HT1080 (cell line): ENCODE measurements at places on chromosomes 6 and 20.

GRCh38 chr6:110475066-110475653, 1.3 kb downstream of the SLC22A16 start:
- DNase-seq, result no peak

GRCh38 chr20:5845681-5846615, 95.7 kb downstream of the SHLD1 start:
- no peak for DNase-seq

GRCh38 chr6:38182426-38182825, 362.9 kb downstream of the ZFAND3 start:
- no peak for DNase-seq

DNA sequence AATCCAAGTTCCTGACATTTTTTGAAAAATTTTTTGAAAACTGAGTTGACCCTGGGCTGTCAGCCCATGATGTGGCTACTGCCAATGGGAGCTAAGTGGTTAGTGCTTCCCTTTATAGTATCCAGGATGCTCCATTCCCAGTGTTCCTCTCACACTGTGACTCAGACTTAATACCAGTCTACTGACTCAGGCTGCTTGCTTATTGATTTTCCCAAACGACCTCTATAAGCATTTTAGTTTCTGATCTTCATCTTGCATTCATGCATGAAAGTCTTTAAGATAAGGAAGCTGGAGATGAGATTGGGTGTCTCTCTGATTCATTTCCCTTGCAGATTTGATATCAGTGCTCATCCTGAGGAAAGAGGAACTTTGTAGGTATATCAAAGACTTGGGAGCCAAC, 560.0 kb downstream of the TBC1D32 start:
- peak; percentile 79 for DNase-seq

- peak; percentile 75 for DNase-seq
These were observed 118.3 kb upstream of the SIRPA start for GRCh38 chr20:1776681-1777475.

GRCh38 chr6:148235446-148235845, 107.2 kb upstream of the SASH1 start:
- peak; percentile 20 for DNase-seq

DNA sequence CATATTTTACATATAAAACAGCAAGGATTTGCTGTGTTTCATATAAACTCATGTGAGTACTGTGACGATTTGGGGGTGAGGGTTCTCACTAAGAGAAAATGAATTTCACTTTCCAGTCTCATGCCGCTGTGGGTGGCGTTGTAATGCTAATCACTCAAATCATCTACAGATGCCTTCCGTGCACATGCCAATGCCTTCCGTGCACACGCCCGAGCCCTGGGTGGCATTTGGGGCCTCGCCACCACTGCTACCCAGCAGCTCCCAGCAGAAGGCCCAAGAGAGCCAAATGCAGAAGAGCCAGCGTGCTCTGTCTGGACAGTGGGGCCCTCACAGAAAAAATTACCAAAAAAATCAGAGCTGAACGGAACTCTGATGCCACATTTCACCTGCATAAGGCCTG, 53.7 kb downstream of the WDR27 start:
- no peak for DNase-seq

DNA sequence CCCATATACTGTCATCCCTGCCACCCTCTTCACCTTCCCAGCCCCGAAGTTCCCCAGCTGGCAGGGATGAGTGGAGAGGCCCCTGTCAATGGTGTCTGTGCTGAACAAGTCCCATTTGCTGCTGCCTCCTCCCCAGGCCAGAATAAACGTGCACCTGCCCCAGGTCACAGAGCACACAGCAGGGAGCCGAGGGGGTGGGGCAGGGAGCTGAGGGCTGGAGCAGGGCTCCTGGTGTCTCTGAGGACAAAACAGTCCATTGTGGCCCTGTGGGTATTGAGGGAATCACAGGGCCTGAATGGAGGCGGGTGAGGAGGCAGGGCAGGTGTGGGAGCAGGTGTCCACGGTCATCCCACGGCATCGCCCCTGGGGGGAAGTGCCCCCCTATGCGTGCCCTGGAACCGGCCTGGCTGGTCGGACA, 55.8 kb downstream of the SNAI1 start:
- DNase-seq, result no peak

- DNase-seq, result peak; percentile 97
These were observed 146.2 kb downstream of the COL21A1 start for GRCh38 chr6:56101141-56101553.

DNA sequence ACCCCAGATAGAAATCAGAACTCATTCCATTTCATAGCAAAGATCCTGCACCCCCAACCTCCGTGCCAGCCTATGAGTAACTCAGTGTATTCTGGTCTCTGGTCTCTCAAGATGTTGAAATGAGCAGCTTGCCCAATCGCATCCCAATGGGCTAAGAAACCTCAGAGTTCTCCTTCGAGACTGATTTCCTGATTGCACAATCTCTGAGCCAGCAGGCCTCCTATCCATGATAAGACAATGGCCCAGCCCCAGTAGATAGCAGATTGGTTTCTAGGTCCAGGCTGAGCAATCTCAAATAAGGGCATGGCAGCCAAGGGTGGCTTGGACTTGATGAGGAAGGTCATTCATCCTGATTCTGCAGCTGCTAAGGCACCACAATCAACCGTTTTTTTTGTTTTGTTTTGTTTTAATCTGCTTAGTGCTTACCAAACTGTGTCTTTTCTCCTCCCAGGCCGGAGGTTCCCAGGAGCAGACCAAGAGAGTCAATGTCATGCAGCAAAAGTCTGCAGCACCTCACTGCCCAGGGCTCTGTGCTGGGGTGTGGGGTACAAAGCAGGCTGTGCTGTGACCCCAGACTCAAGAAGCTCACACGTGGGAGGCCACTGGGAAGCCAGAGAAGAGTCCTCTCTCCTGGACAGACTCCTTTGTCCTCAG, 125.1 kb upstream of the NXT1 start:
- peak; percentile 75 for DNase-seq

DNA sequence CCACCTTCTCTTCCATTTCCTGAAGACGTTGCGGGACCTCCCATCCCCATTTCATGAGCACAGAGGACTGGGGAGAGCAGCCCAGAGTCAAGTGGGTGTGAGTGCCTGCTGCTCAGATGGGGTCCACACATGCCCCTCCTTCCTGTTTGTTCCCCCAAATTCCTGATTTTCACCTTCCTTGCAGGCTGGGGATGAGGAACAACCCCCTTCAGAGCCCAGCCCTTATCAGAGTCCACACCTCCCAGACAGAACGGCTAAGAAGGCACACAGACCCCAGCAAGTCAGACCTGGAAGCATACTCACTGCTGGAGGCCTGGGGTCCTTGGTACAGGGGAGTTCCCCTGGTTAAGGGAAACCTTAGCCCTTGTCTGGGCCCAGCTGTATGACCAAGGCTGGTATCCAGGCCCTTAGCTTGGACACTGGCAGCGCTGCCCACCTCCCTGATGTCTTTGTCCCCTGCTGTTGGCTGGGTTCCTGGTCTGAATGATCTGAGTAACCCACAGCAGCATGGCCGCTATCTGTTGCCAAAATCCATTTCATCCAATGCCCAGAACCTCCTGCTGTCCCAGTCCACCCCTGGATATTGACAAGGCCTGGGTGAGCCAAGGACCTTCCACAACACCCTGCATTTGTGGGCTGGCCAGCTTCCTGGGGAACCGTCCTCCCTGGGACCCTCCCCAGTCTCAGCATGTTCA, 230.9 kb downstream of the SYNDIG1 start:
- DNase-seq, result no peak

- no peak for DNase-seq
These were observed 1.1 kb upstream of the BEND3 start for GRCh38 chr6:107116328-107116892.

DNA sequence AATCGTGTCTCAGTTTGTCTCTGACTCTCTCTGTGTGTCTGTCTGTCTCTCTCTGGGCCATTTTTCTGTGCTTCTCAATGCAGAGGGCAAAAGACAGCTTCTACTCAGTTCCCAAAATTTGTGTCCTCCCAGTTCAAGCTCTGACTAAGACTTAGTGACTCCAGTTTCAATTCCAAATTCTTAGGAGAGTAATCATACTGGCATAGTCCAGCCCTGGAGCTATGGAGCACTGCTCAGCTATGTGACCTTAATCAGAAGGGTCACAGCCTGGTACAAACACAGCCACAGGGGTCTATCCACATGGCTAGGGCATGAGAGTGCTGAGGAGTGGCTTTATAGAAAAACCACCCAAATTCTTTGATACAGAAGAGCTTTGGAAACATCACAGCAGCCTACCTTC, 91.9 kb downstream of the FOXF2 start:
- DNase-seq, result peak; percentile 86

DNA sequence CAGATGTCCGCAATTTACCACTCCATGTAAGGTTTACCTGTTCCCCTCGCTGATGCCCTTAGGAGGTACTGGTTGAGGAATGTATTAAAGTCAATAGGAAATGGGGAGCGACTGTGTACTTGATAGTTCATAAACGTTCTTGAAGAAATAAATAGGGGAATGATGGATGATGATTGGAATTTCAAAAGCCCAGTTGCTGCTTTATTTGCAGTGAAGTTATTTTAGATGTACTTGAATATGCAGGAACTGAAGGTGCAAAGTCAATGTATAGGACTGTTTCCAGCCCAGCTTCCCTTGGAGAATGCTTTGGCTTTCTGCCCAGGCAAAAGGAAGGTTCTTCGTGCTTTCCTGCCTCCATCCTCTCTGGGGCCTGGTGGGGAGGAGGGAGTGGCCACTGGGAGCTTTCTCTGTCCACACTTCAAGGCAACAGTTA, 19.8 kb downstream of the ADGRF5 start:
- DNase-seq, result peak; percentile 7

- DNase-seq, result no peak
These were observed 3.6 kb downstream of the SERINC3 start for GRCh38 chr20:44518248-44518647.

- peak; percentile 88 for DNase-seq
These were observed 27.2 kb upstream of the POU5F1 start for GRCh38 chr6:31197559-31198305.

GRCh38 chr6:304833-305370, 12.6 kb downstream of the DUSP22 start:
- DNase-seq, result no peak

DNA sequence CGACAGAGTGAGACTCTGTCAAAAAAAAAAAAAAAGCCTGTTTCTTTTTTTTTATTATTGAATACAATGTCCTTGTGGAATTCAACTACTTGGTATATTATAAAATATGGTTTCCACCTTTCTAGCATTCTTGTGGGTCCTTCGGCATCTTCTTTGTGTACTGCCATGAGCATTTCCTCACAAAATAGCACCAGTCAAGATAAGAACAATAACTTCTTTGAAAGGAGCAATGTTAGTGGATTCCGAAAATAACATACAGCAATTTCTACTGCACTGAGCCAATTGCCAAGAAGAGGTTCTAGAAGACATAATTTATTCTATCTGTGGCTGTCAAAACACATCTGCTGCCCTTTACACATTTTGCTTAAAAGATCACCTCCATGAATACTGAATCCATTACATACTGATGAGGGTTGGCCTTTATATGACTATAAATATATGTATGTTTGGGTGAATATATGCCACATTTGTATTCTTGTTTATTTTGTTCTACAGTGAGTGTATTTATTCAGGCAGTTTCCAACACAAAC, 19.1 kb upstream of the SPTLC3 start:
- no peak for DNase-seq

GRCh38 chr6:12114055-12114503, 102.0 kb downstream of the HIVEP1 start:
- DNase-seq, result no peak

DNA sequence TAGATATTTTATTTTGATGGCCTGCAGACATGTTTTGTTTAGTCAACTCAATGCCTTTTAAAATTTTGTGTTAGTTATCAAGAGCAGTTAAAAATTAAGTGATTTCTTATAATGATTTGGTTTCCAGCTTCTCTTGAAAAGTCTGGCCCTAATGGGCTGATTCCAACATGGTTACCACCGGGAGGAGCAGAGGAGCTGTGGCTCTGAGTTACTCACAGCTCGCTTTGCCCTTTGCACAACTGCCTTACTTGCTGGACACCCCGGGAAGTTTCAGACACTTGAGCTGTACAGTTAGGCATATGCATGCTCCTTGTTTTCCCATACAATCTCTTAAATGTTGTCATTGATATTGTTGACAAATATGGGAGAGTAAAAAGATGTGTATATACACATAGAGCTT, 173.1 kb upstream of the MMS22L start:
- DNase-seq, result no peak

DNA sequence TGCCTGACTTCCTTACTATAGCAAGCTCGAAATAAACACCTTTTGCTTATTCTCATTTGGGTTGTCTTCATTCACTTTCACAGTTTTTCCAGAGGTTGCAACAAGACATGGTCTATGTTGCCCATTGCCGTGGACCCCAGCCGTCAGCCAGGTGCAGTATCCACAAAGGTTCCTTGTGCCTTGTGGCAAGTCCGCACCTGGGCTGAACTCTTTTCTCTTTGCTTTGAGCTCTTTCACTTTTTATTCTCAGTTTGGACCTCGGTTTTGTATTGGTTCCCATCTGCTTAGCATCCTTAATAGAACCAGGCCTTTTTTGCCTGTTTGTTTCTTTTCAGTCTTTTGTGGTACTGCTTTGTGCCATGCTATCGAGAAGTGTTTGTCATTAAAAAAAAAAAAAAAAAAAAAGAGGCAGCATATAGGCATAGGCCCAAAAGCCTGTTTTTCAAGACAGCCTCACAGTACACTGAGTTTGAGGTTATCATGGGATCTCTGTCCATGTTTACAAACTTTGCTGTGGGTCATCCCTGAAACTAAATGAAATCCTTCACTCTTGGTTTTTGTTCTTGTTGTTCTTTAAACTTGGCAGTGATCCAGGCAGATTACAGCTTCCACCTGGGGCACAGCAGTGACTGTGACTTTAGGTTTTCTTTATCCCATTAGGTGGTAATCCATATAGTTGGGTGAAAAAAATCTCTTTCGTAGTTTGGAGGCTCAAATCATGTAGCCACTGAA, 33.3 kb downstream of the GSTA3 start:
- DNase-seq, result no peak

DNA sequence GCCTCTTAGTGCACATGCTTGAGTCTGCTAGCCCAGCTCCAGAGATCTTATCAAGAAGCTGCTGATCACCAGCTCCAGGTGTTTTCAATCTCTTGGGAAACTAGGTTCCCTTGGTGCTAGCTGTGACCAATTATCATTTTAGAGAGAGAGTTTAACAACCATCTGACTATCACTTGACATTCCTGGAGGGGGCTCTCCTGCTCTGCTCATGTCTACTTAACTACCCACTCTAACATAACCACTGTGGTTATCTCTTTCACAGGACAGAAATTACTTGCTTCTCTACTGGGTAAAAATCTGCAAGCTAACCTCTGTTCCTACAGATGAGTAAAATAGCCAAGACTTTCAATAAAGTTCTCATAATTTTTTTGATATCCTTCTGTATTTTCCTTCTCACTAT, 823.4 kb upstream of the GJE1 start:
- DNase-seq, result no peak

GRCh38 chr6:29011276-29011734, 6.2 kb upstream of the ZNF311 start:
- no peak for DNase-seq
